ENCODE measurements at places on chromosomes 11 and 22. TPM values are rescaled to one million over a fixed set of nuclear protein-coding genes. Genes with fewer than 3 reads are reported as not detected.

Gene MMP13
- not detected for total RNA-seq

Gene PISD
- total RNA-seq: 61.8 TPM

Gene PTPRCAP
- 2.2 TPM for total RNA-seq

Gene MMP8
- not detected for total RNA-seq

Gene CHRNA10
- 1.5 TPM for total RNA-seq

Gene IL17REL
- total RNA-seq: not detected

Gene TMEM109
- total RNA-seq: 167 TPM

Gene DDTL
- total RNA-seq: not detected

Gene ASCL2
- not detected for total RNA-seq

Gene MGAT3
- 0.05 TPM for total RNA-seq

Gene PANX2
- 1.7 TPM for total RNA-seq

Gene UPK3A
- total RNA-seq: not detected

Gene TSSK2
- not detected for total RNA-seq

Gene FADS3
- 239 TPM for total RNA-seq

Gene DBX1
- total RNA-seq: not detected
